ENCODE measurements at places on chromosomes 2 and 18.

DNA sequence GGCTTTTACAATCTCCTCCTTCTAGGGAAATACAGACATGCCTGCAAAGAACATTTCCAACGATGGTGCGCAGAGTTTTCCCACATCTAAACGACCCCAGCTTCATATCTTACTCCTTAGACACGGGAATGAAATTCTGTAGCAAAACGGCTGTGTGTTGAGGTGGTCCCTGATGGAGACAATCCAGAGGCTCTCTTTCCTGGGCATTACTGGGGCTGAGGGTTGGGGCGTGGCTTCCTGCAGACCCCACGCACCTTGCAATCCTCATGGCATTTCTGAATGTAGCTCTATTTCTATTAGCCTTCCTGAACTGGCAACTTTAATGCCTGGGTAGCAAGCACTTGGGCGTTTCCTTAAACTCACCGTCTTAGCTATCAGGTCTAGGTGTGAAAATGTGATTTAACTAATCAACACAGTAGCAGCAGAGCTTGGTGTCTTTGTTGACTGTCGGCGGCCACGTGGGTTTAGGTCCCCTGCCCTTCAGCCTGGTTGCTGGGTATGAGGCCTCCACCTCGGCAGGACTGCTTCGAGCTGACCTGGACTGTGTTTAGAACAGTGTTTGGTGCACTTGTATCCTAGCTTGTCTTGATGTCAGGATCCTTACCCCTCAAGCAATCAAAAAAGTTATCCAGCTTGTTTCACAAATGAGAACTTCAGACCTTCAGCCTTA, 242.8 kb downstream of the GBX2 start:
- DNase-seq = no peak

- no peak for DNase-seq
Measured at GRCh38 chr2:27664622-27665363, 1.1 kb downstream of the SLC4A1AP start.

DNA sequence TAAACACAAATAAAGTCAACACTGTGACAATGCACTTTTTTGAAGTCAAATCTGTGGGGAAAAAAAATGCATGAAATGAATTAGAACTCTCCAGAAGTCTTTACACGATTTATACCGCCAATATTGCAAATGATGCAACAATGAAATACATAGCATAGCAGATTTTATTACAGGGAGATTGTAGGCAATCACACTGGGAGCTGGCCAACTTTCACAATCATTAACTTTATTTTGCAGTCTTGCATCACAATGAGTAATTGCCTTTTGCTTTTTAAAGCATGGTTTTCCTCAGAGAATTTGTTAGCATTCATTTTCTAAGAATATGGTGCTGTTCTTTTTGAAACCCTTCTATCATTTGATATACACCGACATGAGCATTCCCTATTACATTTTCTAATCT, 366.4 kb upstream of the FSIP2 start:
- no peak for DNase-seq

GRCh38 chr2:30115141-30115980, 31.4 kb upstream of the YPEL5 start:
- peak; percentile 82 for DNase-seq

GRCh38 chr18:63971320-63972001, 1.6 kb downstream of the SERPINB8 start:
- DNase-seq = no peak

GRCh38 chr18:26448714-26449159, 99.6 kb downstream of the KCTD1 start:
- no peak for DNase-seq

DNA sequence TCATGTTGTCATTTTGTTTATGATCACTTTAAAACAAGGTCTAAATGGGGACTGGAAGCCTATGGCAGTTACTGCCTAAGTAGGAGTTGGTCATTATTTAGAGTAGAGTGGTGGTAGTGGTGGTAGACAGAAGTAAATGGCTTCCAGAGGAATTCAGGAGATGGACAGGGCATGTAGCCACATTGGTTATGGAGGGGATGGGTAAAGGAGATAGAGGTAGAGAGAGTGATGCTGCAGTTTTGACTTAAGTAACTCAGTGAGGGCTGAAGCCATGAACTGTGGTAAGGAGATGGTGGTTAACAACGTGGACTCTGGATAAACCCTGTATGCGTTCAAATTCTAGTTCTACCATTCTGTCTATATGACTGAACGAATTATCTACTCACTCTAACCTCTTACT, 61.6 kb upstream of the NOSTRIN start:
- DNase-seq = no peak

GRCh38 chr2:98346311-98347236, at the start of gene CNGA3:
Gene CNGA3 (plus strand): TSS chr2:98346456. CDS start chr2:98369976, 23,520 bp downstream.
- DNase-seq = no peak

DNA sequence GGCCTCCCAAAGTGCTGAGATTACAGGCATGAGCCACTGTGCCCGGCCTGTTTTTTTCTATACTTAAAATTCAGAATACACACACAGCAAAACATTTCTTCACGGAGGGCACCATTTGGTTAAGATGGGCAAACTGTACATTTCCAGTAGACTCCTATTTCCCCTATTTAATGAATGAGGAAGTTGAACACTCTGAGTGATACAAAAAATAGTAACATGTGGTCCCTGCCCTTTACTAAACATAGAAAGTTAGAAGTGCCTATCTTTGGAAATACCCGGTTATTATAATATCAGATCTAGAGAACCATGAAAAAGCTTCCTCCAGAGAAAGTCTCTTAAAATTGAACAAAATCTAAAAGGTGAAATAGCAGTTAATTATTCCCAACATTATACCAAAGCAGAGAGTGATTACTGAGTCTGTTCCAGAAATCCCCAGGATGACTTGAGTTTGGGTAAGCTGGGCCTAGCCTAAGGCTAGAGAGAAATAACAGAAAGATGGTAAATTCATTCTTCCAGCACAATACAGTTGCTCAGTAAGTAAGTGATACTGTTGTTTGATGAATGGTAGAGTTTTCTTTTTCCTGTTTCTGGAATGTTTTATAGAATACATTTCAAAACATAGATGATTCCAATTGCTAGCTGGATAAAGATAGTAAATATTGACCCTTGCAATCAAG, 23.3 kb upstream of the RMC1 start:
- no peak for DNase-seq

DNA sequence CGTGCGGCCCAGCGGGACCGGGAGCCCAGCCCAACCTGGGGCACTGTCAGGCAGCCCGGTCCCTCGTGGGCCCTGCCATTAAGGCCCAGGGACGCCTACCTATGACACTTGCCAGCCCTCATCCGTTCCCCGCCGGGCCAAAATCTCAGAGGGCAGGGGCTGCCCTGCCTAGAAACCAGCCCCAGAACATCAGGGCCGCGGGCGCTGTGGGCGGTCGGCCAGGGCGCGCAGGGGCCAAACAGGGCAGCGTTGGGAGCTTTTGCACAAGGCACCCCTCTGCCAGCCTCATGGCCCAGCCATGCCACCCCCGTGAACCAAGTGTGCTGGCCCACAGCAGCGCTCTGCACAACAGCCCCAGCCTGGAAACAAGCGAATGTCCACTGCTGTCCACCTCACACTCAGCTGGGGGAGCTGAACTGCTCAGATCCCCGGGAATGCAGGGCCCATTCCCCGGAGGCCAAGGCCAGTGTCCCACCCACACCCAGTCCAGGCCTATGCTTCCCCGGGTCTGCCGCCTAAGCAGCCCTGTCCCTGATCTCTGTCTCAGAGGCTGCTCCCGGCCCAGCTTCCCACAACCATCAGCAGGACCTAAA, 3.5 kb upstream of the NEURL3 start:
- DNase-seq = no peak

DNA sequence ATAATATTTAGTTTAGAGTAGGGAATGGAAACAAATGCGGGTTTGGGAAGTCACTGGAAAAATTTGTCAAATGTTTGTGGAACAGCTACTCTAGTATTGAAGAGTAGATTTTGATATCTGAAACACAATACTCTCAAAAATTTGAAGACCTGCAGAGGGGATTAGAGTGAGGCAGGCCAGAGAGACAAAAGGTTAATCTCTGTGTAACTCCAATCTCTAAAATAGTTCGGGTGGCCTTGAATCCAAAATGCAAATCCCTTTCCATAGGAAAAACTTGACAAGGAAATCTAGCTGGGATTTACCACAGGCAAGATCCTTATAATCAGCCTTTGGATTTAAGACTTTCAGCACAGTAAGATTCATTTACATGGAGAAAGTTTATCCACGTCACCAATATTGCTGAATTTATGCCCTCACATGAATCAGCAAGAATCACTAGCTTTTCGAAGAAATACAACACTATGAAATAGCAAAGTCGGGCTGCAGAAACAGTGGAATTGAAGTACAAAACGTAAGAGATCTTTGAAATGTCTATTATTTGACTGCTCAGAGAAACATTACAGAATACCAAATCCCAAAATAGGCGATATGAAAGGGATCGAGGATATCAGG, 423.7 kb upstream of the ZNF804A start:
- no peak for DNase-seq

- DNase-seq = no peak
Measured at GRCh38 chr2:70616168-70616694, 62.6 kb upstream of the TGFA start.

DNA sequence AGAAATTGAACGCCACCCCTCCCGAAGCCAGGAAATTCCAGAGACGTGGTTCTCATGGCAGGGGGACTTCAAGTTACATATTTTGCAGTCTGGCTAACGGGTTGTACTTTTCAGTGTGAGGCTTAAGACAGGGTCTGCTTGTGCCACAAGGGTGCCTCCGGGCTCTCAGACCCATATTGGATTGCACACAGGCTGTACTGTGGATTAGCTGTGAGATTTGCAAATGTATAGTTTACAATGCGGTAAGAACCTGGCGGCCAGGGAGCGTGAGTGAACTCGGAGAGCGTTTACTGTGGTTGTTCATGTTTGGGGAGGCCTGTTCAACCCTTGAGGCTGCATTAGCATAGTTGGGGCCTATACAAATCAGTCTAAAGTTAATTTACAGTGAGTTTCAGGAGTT, 143.9 kb upstream of the SIX2 start:
- DNase-seq = no peak

DNA sequence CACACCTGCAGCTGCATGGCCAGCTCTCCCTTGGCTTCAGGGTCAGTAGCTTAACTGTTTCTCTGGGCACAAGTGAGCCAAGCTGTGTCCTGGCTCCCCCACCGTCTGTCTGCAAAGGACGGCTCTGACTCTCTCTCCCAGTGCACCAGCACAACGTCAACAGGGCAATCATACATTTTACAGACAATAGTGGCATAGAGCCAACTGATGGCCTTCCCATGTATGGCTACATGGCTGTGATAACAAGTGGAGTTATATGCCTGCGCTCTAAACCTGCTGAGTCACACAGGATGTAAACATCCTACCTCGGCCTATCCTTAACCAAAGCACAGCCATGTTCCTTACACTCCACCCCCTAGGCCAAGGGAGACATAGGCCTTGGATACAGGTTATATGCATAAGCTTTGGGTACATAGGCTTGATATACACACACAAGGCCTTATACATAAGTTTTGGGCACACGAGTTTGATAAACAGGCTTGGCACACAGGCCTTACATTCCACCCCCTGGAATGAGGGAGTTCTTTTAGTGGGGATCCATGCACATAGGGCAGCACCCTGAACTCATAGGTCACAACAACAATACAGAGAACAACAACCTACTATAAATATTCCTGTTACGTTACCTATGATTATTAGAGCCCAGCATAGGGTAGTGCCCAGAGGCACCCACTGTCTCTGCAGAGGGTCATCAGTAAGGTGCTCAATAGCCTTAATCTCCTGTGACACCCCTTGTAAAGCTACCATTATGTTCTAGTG, 17.7 kb downstream of the PHOSPHO2 start:
- no peak for DNase-seq

- no peak for DNase-seq
Measured at GRCh38 chr2:111884592-111884964, 585 bp upstream of the ANAPC1 start.

DNA sequence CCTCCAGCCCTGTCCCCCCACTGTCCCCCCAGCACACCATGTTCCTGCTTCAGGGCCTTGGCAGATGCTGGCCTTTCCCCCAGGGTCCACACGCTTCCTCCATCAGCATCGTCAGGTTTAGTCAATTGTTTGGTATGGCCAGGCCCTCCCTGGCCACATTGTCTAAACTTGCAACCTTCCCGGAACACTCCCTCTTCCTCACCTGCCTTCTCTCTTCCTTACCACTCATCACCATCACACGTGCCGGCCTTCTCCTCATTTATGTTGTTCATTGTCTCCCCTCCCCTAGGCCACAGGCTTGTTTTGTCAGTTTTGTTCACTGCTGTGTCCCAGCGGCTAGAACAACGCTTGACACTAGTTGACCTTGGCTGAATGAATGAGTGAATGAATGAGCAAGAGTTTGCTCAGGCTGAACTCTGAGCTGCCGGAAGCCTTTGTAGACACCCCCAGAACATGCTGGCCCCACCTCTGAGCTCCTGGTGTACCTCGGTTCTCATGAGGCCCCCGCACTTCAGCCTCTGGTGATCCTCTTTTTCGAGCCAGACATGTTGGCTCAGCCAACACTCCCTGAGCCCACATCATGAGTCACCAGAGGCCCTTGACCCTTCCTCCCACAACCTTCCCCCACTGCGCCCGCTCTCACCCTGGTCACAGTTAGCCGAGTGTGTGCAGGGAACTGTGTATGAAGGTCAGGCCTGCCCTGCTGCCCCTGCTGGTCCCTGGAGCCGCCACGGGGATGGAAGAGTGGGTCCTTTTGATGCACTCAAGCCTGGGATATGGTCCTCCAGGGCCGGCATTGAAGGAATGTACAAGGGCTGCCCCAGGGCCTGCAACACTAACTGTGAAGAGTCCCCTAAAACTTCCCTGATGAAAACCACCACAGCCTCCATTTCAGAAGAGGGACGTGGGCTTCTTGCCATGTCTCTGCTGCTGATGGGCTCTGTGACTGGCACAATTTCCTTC, 57.5 kb downstream of the HS1BP3 start:
- DNase-seq = peak; percentile 87

- no peak for DNase-seq
Measured at GRCh38 chr2:132615329-132616085, 54.5 kb downstream of the LYPD1 start.

DNA sequence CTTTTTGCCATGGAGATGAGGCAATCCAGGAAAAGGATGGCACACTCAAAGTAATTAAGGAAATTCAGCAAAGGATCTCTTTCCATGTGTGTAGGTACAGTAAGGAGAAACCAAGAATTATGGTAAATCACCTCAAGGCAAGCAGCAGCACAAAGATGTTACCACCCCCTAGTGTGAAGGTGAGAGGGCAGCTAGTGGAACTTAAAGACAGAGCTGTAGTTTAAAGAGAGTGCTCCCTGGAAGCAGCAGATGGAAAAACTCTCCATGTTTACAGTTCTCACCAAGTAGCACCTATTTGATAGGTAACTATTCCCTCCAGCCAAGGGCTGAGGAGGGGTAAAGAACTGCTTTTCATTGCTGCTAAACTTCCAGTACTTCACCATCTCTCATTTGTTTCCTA, 860.4 kb upstream of the CRIM1 start:
- no peak for DNase-seq

DNA sequence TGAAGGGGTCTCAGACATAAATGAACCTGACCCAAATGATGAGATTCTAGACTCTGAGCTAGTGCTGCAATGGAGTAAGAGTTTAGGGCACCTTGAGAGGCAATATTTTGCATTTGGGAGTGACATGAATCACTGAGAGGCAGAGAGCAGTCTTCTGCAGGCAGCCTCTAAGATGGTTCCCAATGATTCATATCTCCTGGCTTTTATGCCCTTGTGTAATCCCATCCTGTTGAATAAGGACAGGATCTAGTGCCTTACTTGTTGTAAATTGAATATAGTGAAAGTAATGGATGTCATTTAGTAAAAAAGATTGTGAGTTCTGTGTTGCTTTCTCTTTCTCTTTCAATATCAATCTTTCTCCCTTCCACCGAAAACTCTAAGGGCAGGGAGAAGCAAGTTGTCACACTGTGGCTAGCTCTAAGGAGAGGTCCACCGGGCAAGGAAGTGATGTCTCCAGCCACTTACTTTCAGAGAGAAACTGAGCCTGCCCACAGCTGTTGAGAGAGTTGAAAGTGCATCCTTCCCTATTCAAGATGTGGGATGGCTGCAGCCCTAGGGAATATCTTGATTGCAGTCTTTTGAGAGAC, 144.7 kb downstream of the TRIB2 start:
- DNase-seq = no peak

All from brain pericyte (primary cell).